ENCODE measurements at places on chromosomes 2 and 18.

- no peak for DNase-seq
These were observed 18.8 kb downstream of the EPHA4 start for GRCh38 chr2:221553333-221553732.

GRCh38 chr2:55399815-55400214 is 19.8 kb downstream of the CCDC88A start:
- no peak for DNase-seq

- no peak for DNase-seq
These were observed 5.6 kb upstream of the WDFY1 start for GRCh38 chr2:223950448-223951347.

DNA sequence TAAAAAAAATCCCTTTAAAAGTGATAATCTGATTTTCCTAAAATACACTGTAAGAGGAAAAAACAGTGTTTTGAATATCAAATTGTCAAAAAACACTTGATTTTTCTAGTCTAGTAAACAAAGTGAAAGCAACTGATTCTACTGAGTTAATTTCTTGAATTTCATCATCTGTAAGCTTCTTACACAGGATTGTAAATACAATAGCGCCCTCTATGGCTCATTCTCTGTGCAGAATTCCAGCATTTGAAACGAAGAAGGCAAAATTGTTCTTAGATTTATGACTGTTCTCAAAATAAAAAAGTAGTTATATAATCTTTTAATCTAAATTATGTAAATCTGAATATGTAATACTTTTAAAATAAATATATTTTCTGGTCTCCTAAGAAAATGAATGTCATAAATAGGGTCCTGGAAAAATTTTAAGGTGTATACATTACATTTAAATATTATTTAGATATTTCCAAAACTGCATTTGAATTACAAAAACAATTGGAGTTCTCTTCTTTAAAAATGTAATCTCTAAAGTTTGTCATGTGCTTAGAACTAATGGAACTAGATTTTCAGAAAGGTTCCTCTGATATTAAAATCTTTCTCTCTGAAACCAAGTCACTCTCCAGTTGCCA is 176.9 kb upstream of the MC4R start:
- peak; percentile 93 for DNase-seq

GRCh38 chr18:37163119-37163518 is 334.2 kb downstream of the KIAA1328 start:
- DNase-seq, result no peak

DNA sequence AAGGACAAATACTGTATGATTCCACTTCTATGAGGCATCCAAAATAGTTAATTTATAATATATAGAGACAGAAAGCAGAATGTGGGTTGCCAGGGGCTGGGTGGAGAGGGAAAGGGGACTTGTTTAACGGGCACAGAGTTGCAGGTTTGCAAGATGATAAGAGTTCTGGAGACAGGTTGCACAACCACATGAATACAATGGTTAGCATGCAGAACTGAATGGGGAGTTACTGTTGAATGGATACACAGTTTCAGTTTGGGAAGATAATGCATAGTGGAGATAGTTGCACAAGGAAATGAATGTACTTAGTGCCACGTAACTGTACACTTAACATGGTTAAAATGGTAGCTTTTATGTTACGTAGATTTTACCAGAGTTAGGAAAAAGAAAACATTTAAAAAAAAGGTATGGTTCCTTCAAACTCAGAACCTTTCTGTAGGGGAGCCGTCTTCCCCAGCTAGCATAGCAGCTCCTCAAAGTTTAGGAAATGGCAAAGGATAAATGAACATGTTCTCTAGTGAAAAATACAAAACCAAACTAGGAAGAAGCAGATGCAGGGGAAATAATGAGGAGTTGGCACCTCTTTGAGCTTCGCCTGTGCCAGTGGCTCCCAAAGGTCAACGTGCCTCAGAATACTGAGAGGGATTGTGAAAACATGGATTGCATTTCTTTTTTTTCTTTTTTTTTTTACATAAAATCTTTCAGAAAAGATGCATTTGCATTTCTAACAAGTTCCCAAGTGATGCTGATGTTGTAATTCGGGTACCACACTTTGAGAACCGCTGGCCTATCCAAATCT is 95.2 kb downstream of the ZCCHC2 start:
- DNase-seq, result no peak

DNA sequence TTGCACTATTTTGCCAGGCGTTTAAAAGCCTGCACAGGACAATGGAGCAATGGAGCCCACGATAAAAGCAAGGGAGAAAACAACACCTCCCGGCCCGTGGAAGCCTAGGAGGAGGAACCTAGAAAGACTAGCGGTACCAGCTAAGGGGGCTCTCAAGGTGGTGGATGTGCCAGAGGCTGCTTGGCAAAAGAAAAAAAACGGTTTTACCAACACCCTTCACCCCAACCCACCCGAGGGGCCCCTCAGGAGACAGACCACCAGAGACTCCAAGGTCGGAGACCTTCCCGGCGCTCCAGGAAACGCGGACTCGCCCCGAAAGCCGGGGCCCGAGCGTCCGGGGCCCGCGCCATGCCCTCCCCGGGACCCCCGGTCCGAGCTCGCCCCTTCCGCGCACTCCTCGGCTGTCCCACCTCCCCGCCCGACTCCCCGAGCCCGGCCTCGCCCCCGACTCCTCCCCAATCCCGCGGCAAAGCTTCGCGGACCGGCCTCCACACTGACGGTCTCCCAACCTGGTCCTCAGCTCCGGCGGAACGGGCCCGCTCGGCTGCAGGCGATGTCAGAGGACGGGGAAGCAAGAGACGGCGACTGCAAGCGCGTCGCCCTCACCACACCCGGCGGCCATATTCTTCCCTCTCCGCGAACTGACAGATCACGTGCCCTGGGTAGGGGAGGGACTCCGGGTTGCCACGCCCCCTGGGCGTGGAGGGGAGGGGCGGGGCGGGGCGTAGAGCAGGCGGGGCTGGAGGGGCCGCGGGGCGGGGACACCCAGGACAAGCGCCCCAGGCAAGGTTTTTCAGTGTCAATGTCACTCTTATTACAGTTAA is at the start of gene KIDINS220:
KIDINS220 (minus strand) TSS at position 643 of the 824 bp plus-strand sequence. CDS start 10,520 bp downstream, outside the sequence.
- peak; percentile 96 for DNase-seq

DNA sequence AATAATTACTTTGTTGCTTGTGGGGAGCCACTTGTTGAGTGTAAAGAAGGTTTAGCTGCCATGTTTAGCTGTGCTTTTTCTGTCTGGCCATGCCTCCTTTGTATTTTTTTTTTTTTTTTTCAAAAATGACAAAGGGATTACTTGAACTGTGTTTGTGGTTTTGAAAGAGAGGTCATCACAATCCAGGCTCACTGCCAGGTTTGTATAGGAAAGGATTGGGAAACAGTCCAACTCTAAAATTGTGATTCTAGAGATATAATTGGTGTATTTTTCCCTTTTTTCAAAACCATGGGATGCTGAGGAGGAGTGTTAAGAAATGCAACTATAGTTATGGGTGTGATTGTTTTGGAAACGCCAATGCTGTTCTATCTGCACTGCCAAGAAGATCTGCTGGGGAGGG is 4.3 kb downstream of the ITPRIPL1 start:
- DNase-seq, result no peak

GRCh38 chr2:136017786-136018185 is 32.4 kb upstream of the DARS1 start:
- no peak for DNase-seq

DNA sequence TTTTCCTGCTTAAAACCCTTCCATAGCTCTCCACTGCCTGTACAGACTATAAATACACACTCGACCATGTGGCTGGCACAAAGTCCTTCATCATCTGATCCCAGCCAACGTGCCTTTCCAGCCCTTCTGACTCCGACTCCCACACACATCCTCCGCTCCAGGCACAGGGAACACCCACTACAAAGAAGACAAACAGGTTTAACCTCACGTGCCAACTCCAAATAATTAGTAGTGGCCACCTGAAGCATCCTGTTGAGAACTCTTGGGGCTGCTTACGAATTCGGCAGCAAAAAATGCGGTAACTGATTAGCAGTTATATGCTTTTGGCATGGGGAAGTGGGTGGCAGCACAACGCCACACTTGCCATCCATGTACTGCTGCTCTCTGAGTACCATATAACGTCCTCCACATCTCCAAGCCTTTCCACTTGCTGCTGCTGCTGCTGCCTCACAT is 12.1 kb downstream of the SPIRE1 start:
- no peak for DNase-seq

DNA sequence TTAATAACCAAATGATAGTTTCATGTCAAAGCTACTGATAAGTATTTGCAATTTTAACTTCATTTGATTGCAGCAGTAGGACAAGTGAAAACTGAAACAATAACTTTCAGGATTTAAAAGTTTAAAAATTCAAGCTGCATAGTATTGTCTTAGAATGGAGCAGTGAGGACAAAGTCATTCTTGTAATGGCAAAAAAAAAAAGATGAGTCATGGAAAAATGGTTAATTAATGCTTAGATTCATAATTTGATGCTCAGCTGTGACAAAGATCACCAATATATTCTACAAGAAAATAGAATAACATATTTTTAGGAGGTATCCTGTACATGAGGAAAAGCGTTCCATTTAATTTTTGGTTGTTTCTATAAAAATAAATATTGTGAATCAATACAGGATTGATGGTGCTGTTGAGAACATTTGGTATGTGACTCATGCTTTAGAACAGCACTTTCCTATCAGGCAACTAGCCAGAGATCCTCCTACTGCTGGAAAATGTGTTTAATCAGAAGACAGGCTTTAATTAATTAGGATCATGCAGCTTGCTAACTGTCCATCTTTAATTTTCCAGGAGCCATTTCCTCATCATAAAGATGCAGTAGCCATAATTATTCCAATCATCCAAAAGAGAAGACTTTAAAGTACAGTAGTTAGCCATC is 239.0 kb upstream of the MMADHC start:
- DNase-seq, result no peak

GRCh38 chr2:134623796-134624195 is 95.0 kb downstream of the TMEM163 start:
- peak; percentile 65 for DNase-seq

GRCh38 chr18:35983147-35983546 is 10.7 kb downstream of the RMP24 start:
- DNase-seq, result no peak

DNA sequence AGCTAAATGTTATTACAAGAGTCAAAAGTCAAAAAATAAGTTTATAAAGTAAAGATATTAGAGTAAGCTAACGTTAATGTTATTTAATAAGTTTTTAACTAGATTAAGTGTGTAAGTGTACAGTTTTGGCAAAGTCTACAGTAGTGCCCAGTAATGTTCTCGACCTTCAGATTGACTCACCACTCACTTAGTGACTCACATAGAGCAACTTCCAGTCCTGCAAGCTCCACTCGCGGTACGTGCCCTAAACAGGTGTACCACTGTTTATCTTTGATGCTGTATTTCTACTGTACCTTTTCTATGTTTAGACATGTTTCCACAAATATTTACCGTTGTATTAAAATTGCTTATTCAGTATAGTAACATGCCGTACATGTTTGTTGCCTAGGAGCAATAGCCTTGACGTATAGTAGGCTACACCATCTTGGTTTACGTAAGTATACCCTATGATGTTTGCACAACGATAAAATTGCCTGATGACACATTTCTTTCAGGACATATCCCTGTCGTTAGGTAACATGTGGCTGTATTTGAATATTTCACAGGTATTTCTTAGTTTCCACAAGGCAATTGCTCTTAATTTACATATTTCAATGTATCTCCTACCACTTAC is 1641.9 kb upstream of the PIK3C3 start:
- no peak for DNase-seq

GRCh38 chr2:21165350-21165749 is 41.6 kb downstream of the TDRD15 start:
- no peak for DNase-seq

- DNase-seq, result no peak
These were observed 354.6 kb upstream of the RAB12 start for GRCh38 chr18:8254654-8255053.

DNA sequence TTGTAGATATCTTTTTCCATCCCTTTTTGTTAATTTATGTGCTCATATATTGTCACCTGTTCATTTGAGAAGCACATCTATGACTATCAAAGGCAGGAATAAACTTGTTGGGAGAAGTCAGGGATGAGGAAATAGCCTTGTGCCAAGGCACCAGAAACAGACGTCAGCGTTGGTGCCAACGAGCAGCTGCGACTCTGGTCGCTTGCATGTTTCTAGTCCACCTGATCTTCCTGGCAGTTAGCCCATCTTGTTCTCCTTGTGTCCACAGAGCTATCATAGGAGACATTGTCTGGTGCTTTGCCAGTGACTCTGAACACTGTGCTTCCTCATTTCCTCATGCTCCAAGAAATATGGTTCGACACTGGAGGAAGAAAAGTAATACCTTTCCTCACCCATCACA is 374.4 kb downstream of the PTPRM start:
- no peak for DNase-seq

DNA sequence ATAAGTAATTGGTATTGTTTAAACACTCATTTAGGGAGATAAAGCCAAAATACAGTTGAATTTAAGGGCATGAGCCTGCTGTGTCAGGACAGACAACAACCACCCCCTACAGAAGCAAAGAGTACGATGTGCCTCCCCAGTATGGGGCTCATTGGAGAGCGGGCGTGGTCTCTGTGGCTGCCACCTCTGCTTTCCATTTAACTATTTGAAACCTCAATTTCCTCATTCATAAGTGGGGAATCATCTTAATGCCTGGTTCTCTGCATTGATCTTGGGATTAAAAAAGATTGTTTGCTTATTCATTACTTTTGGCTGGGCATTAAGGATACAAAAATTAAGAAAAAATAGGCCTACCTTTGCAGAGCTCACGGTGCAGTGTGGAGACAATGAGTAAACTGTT is 21.4 kb downstream of the KCNS3 start:
- no peak for DNase-seq

DNA sequence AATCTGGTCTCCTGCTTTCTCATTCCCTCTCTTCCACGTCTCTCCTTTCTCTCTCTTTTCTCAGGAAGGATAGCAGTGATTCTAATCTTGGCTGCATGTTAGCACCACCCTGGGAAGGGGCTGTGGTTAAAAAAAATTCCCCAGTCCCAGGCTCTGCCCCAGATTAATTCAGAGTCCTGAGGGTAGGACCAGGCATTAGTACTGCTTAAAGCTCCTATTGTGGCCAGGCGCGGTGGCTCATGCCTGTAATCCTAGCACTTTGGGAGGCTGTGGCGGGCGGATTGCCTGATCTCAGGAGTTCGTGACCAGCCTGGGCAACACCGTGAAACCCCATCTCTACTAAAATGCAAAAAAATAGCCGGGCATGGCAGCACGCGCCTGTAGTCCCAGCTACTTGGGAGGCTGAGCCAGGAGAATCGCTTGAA is 35.4 kb upstream of the EML4 start:
- no peak for DNase-seq

GRCh38 chr2:109457366-109457765 is 156.4 kb downstream of the SEPTIN10 start:
- DNase-seq, result no peak

Measured in suppressor macrophage treated with lipopolysaccharide for 1 hour (primary cell).